ENCODE measurements at places on chromosomes 2 and 18. TPM values are rescaled to one million over a fixed set of nuclear protein-coding genes. Genes with fewer than 3 reads are reported as not detected.

The FTCDNL1 gene
- 0.29 TPM for total RNA-seq

The CPO gene
- not detected for total RNA-seq

The IL1RL2 gene
- 0.70 TPM for total RNA-seq

The TWIST2 gene
- total RNA-seq: 30.2 TPM

The MZT2A gene
- total RNA-seq: 45.8 TPM

The SLC9A4 gene
- total RNA-seq: not detected

The MATN3 gene
- total RNA-seq: 1.3 TPM

The OXER1 gene
- total RNA-seq: 5.4 TPM

The EN1 gene
- total RNA-seq: not detected

The SLC5A7 gene
- total RNA-seq: 0.21 TPM

The ACOXL gene
- not detected for total RNA-seq

The PIEZO2 gene
- total RNA-seq: 4.1 TPM

DNA sequence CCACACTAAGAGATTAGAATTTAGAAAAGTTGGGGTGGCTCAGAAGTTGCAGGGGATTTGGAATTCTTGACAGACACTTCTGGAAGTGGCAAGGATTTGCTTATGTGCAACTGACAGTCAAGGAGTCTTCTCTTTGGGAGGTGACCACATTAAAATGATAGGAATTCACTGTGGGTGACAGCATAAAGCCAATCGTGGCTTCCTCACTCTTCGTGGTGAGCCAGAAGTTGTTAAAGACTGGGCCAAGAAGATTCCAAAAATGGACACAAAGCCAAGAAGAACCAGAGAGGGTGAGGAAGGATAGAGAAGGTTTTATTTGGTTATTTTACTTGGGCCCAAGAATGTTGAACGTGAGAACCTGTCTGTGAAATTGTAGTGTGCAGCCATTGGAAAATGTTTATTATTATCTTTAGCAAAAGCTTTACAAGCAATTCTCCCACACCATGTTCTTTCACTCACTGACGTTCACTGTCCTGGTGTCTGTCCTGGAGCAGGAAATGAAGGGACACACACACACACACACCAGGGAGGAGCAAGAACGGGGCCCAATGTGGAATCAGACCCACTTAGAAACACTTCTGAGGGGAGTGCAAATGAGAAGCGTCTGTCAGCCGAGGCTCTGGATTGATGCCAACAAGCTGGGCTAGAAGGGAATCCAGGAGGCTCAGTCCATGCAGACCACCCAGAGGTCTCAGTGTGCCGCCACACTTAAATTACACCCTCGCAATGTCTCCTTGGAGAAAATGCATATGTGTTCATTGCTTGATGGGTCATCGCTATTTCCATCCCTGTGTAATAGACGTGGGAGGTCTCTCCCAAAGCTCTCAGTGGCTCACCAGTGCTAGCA lies 37.2 kb downstream of the STEAP3 start:
- DNase-seq: no peak

DNA sequence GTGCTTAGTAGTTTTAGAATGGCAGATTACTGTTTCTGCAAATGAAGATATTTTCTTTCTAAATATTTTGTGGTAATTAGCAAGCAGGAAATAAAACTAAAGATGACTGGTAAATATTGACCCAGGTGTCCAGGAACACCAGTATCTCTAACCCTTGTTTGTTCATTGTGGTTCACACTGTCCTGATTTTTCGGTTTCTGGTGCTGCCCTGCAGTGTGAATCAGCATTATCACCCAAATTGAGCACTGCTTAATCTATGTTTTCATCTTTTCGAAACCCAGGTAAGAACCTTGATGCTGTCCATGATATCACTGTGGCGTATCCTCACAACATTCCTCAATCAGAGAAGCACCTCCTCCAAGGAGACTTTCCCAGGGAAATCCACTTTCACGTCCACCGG lies 167.4 kb downstream of the CAPN13 start:
- no peak for DNase-seq

DNA sequence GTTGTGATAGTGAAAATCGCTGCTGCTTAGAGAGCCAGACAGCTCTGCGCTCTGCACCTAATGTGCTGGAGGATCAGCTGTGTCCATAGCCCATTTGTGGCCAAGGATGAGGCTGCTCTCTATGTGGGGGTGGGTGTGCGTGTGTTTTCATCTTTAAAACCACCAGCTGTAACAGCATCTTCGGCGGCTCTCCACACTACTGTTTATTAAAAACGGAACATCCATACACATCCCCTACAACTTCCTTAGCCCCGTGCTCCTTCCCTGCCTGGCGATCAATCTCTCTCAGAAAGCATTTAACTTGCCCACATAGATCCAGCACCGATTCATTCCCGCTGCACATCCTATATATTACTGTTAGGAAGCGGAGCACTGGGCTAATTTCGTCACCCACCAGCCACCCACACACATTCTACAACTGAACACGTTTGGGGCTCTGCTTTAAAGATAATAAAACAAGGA lies 1.6 kb downstream of the CELF4 start:
- no peak for DNase-seq

DNA sequence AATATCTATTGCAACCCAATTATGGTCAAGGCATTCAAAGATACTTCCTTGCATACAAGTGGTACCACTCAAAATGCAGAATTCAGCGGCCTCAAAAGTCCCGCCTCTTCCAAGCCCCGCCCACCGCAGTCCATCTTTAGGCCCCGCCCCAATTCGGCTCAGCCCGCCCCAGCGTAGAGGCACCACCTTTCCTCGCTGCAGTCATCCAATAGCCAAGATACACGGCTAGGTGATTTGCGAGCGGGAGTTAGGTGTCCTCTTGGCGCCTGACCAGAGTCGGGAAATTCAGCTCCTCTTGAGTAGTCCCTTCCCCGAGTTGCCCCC lies 431 bp upstream of the SEC11C start:
- DNase-seq: peak; percentile 90

DNA sequence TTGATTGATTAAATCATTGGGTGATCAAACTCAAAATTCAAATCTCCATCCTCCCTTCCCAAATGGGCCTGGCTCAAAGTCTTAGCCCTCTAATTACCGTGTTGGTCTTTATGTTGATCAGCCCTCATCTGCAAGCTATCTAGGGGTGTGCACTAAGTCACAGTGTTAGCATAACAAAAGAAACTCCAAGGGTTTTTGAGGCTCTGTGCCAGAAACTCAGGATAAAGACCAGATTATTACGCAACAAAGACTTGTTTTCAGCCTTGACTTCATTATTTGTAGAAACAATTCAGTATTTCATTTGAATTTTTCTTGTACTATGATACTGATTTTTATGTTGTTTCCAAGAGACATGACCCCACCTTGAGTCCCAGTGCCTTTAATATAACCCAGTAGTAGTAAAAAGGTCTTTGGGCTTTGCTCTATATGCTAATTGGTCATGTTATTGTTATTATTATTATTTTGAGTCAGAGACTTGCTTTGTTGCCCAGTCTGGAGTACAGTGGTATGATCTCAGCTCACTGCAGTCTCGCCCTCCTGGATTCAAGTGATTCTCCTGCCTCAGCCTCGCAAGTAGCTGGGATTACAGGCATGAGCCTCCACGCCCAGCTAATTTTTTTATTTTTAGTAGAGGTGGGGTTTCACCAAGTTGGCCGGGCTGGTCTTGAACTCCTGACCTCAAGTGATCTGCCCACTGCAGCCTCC lies 13.9 kb downstream of the PSMD14 start:
- no peak for DNase-seq

- peak; percentile 52 for DNase-seq
Measured at GRCh38 chr2:105797298-105797819, 52.6 kb downstream of the NCK2 start.

DNA sequence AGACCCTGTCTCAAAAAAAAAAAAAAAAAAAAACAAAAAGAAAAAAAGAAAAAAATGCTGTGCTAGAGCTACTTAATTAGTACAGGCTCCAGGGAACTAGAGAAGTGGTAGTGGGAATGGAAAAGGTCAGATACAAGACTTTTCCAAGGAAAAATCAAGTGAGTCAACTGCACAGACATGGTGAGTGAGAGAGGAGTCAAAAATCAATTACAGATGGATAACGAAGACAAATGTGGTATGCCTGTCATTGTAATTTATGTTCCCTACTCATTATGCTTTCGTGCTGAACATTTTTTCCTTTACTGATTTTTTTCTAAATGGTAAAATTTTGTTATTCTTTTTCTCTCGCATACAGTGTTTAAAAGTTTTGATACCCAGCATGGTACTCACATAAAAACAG lies 111.5 kb downstream of the MDH1 start:
- DNase-seq: no peak

DNA sequence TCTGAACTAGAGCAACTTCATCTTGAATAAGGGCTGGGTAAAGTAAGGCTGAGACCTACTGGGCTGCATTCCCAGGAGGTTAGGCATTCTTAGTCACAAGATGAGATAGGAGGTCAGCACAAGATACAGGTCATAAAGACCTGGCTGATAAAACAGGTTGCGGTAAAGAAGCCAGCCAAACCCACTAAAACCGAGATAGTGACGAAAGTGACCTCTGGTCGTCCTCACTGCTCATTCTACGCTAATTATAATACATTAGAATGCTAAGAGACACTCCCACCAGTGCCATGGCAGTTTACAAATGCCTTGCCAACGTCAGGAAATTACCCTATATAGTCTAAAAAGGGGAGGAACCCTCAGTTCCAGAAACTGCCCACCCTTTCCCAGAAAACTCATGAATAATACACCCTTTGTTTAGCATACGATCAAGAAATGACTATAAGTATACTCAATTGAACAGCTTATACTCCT lies 109.1 kb downstream of the FIGN start:
- DNase-seq: no peak

DNA sequence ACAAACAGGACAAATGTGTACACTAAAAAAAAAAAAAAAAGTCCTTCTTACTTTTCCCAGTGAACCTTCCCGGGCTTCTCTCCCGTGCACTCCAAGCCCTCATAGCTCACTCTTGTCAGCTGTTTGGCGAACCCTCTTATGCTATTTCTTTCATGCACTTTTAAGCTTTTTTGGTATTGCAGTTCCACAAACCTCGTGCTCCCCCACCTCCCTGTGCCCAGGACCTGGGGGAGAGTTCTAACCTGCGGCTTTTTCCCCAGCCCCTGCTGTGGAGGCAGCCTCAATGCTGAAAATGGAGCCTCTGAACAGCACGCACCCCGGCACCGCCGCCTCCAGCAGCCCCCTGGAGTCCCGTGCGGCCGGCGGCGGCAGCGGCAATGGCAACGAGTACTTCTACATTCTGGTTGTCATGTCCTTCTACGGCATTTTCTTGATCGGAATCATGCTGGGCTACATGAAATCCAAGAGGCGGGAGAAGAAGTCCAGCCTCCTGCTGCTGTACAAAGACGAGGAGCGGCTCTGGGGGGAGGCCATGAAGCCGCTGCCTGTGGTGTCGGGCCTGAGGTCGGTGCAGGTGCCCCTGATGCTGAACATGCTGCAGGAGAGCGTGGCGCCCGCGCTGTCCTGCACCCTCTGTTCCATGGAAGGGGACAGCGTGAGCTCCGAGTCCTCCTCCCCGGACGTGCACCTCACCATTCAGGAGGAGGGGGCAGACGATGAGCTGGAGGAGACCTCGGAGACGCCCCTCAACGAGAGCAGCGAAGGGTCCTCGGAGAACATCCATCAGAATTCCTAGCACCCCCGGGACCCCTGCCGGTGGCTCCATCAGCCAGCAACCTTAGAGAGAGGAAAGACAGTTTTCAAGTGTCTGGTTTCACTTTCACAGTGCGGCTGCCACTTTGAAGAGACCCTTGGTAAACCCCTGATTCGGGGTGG lies 826 bp downstream of the KCNE4 start:
- peak; percentile 31 for DNase-seq

DNA sequence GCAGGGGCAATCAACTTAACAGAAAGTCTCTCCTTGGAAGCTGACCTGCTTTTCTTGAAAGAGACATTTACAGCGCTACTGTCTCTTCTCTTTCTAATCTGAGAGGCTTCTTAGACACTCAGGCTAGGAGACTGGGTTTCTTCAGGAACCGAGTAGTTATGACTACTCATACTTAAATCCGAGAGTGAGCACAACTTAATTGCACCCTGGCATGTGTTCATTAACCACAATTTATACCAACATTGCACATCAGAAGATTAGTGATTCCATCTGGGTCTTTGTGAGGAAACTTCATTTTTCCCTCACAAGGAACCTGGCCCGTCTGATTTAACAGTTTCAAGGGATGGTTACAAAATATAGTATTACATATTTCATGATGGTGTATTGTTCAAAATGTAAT lies 176.9 kb downstream of the UBE2E3 start:
- DNase-seq: no peak

GRCh38 chr2:26757873-26758789 lies 6.0 kb upstream of the SLC35F6 start:
- peak; percentile 74 for DNase-seq

DNA sequence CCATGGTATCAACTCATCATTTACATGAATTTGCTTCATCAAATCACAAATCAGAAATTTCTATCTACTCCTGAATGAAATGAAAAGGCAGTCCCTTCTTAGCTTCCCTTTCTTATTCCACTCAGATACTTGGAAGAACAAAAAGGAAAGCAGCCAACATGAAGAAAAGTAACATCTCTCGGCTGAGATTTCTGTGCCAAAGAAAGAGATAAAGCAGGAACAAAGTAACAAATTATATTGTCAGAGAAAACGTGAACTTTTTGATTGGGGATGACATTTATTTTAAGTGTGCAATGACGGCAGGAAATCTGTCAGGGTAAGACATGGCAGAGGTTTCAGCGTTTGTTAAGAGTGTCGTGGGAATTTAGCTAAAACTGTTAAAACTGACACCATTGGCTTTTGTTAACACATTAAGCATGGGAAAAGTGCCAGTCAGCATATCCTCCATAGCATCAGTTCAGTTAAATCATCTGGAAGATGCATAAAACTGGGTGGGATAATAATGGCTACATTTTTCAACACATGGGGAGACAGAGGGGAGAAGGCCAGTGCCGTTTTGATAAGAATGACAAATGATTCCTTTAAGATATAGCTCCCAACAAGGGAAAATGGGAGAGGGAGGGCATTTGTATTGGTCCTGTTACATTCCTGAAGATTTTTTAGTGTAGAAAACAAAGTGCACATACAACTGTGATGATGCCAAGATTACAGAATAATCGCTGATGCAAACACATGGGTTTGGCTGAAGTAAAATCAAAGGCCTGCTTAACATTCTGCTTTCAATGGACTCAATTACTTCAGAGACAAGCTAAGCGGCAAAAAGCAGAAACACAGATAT lies 211.6 kb downstream of the ZNF521 start:
- DNase-seq: no peak

DNA sequence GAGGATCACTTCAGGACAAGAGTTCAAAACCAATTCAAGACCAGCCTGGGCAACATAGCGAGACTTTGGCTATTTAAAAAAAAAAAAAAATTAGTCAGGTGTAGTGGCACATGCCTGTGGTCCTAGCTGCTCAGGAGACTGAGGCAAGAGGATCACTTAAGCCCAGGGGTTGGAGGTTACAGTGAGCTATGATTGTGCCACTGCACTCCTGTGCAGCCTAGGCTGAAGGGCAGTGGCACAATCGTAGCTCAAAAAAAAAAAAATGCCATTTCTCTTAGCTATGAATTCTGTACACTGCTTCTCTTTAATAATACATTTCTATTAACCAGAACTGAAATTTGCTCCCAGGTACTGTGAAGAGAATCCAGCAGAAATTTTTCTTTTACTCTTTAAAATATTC lies 202.8 kb downstream of the DYM start:
- DNase-seq: no peak

DNA sequence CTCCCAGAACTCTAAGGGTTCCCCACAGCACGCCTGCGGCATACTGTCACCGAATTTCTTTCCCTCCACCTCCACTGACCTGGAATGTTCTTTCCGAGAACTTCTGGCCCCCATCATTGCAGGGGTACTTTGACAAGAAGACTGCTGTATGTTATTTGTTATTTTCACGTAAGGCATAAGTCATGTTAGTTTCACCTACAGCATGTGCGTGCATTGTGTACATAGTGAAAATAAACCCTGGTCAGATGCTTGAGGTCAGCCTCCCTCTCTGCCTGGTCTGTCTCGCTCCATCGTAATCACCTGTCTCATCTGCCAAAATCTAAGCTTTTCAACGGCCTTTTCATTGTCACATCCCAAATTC lies 4.1 kb downstream of the ABCG8 start:
- DNase-seq: no peak

Data from uterus (tissue), 4 donors.